ENCODE measurements at places on chromosomes 7 and 10. TPM values are rescaled to one million over a fixed set of nuclear protein-coding genes. Genes with fewer than 3 reads are reported as not detected.

Gene CALML5
- total RNA-seq = not detected

Gene SPDYE1
- not detected for total RNA-seq

Gene SEC31B
- 0.48 TPM for total RNA-seq

Gene SAMD9
- total RNA-seq = 4.5 TPM

Gene TMEM72
- not detected for total RNA-seq

DNA sequence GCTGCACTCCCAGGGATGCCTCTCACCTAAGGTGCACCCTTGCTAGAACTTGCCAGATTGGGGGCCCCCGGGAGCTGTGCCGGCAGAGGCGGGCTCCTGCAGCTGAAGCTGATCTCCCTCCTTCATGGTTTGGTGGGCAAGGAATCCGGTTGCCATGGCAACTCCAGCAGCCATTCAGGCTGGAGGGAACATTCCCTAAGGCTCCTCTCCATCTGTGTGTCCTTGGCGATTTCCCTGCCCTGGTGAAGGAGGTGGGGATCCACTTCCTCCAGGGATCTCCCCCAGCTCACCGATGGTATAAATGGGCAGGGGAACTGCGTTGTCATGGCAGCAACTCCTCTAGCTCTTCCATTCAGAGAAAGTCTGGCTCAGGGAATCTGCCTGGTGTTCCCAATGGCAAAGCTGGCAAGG lies 49.6 kb upstream of the GPR158 start:
- no peak for DNase-seq

DNA sequence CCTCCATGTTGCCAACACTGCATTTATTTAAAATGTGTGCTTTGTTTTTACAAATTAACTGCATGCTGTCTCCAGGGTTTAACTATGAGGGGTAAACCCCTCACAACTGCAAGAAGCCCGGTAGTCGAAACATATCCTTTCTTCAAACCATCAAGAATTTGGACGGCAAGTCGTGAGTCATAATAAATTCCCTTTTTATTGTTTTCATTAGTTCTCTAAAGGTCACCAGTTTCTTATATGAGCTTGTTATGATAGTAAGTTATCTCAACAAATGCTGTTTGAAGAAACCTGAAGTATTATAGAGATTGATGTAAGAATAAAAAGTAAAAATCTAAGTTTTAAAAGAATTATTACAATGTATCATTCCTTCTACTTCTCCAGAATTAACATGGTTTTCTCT lies 12.2 kb upstream of the FIGNL1 start:
- DNase-seq = no peak

- no peak for DNase-seq
These were observed 46.3 kb upstream of the TM9SF3 start for GRCh38 chr10:96632974-96633710.

GRCh38 chr7:152751449-152752141 lies 8.0 kb upstream of the ACTR3B start:
- DNase-seq = no peak

- DNase-seq = no peak
These were observed 67.1 kb upstream of the HABP2 start for GRCh38 chr10:113485736-113486135.

- no peak for DNase-seq
These were observed 25.1 kb downstream of the CDK14 start for GRCh38 chr7:90621125-90621746.

- no peak for DNase-seq
These were observed 11.0 kb downstream of the PRR15 start for GRCh38 chr7:29574659-29575058.

DNA sequence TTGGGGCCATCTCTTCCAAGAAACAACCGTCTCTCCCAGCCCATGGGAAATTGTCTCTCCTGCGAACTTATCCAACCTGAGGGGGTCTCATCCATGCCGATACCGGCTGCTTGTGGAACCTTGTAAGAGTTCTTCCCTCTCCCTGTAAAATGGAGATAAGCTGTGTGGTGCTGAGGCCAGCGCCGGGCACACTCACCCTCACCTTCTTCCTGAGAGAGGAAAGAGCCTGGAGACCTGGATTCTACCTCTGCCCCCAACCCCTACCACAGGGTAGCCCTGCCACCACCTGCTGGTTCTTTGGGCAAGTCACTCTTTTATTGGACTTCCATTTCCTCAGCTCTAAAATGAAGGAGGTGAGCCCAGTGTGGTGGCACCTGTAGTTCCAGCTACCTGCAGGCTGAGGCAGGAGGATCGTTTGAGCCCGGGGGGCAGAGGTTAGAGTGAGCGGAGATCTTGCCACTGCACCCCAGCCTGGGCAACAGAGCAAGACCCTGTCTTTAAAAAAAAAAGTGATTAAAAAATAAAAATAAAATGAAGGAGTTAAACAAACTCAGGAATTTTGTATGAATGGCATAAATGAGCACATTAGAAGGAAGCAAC lies 38.4 kb upstream of the PSAP start:
- peak; percentile 2 for DNase-seq
